AG04450 (cell line): ENCODE measurements at places on chromosomes 1 and 21.
A peak's percentile ranks its signal among the peaks of the same experiment; 100 is the strongest.

DNA sequence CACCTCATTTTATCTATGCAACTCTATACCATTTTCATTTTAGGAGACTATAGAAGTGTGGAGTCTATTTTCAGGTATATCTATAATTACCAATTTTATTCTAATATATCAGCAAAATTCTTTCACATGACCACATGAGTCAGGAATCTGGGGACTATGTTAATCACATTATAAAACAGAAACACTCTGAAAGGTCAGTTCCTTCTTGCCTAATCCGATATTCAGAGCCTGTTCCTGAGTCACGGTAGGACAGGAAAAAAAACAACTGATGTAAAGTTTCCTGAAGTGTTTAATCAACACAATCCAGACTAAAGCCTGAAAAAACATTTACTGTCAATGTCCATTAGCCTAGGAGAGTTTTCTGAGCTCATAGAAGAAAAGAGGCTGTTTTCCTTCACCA lies 1902.3 kb downstream of the NCAM2 start:
- no peak for DNase-seq

DNA sequence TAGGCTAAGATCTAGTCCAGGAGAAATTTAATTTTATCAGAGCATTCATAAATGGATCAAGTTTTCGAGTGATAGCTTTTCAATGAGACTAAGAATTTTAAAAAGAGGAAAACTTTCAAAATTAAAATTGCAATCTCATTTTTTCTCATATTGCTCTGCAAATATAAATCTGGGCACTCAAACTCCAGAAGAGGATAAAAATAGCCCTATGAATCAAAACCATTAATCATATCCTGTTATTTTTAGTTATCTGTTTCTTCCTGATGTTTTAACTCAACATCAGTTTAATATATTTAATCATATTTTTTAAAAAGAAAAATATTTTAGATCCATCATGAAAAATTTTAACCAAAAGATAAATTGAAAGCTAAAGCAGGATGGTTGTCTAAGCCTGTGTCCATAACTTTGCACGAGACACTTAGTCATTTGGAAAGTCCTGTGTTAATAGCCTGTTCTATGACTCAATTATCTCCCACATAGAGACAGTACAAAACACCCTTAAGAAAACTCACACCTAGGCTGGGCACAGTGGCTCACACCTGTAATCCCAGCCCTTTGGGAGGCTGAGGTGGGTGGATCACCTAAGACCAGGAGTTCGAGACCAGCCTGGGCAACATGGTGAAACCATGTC lies 17.1 kb upstream of the PRRC2C start:
- no peak for DNase-seq

GRCh38 chr1:226457307-226457712 lies 49.4 kb upstream of the PARP1 start:
- DNase-seq = no peak

- DNase-seq = no peak
Measured at GRCh38 chr21:44709426-44710293, 1.7 kb downstream of the TSPEAR start.

- no peak for DNase-seq
Measured at GRCh38 chr1:61081686-61082310, 563 bp upstream of the NFIA start.

DNA sequence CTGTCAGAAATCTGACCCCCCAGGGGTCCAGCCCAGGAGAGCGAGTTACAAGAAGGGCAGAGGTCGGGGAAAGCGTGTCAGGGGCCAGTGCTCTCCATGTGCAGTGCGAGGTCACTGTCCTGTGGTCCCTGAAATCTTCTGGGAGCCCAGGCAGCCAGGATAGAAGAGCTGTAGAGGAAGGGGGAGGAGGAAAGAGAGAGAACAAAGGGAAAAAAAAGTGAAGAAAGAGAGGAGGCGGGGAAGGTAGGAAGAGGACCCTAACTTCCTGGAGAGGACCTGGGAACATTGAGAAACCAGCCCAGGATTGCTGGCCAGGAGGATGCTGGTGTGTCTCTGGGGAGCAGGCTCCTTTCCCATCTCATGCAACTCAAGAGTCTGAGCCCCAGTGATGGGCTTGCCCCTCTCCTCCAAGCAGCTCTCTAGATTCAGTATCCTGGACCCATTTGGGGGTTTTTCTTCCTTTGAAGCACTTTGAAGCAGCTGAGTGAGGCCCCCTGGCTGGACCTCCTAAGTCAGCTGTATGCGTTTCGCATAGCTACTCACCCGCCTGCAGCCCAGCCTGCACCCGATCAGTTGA lies 6.8 kb upstream of the INAVA start:
- DNase-seq = no peak

- no peak for DNase-seq
Measured at GRCh38 chr1:204641455-204641854, 44.1 kb downstream of the LRRN2 start.

DNA sequence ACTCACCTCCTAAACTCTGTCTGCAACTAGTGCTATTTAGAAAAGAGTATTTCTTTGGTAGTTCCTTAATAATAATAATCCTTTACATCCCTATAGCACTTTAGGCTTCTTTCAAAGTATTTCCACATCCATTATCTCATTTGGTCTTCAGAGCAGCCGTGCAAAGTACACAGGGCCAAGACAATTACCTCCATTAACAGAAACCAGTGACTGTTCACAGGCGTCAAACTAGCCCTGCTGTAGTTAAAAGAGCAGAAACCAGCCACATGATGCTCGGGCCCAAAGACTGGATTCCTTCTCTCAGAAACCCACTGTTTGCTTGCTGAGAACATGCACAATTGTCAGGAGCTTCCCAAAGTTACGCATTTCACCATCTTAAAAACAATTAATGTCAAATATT lies 396.0 kb upstream of the DAB1 start:
- no peak for DNase-seq

DNA sequence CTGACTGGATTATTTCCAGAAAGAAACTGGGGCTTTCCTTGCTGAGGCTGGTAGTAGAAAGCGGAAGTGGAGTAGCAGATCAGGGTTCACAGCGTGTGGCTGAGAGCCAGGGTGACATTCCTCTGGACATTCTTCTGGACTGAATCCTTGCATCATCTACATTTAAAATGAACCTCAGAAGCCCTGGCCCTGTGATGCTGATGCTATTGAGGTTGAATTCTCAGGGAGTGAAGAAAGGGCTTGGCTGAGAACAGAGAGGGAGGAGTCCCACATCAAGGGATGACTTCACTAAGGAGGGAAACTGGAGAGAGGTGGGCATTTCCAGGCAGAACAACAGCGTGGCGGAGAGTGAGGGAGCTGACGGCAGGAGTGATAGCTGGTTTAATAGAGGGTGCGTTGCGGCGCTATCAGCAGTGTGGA lies 102.3 kb upstream of the LMO4 start:
- peak; percentile 96 for DNase-seq

DNA sequence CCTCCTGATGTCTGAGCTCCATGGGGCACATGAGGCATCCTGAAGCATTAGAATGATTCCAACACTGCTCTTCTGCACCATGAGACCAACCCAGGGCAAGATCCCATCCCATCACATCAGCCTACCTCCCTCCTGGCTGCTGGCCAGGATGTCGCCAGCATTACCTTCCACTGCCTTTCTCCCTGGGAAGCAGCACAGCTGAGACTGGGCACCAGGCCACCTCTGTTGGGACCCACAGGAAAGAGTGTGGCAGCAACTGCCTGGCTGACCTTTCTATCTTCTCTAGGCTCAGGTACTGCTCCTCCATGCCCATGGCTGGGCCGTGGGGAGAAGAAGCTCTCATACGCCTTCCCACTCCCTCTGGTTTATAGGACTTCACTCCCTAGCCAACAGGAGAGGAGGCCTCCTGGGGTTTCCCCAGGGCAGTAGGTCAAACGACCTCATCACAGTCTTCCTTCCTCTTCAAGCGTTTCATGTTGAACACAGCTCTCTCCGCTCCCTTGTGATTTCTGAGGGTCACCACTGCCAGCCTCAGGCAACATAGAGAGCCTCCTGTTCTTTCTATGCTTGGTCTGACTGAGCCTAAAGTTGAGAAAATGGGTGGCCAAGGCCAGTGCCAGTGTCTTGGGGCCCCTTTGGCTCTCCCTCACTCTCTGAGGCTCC lies 11.1 kb upstream of the RASSF5 start:
- DNase-seq = no peak

- DNase-seq = no peak
Measured at GRCh38 chr1:240706150-240706935, 94.4 kb upstream of the GREM2 start.

DNA sequence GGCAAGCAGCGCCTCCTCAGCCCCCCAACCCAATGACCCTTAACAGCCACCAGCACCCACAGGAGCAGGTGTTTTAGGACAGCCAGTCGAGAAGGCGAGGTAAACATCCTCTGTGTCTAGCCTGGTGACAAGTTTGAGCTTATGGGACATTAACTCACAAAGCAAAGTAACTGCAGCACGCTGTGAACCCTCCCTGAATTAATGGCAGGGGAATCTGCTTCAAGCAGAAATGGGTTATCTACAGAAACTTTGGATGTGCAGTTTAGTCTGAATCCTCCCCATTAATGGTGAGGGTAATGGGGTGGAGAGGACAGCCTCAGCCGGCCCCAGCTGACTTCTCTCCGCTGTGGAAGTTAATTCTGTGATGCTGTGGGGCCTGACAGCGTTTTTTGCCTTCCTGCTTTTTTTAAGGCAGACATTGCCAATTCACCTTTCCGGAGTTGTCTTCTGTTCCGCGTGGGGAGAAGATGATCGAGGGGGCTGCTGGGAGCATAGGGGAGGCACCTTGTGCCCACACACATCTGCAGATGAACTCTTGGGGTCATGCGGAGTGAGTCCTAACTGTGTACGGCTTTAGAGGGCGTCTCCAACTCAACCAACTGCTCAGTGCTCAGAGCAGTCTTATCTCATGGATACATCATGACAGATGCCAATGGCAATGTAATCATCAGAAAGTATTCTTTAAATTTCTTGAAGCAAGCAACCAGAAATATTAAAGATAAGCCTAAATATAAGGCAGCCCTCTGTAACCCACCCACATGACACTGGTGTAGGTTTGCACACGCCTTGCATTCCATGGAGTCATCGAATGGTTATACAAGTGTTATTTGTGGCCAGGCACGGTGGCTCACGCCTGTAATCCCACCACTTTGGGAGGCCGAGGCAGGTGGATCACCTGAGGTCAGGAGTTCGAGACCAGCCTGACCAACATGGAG lies 41.0 kb downstream of the POFUT2 start:
- no peak for DNase-seq

DNA sequence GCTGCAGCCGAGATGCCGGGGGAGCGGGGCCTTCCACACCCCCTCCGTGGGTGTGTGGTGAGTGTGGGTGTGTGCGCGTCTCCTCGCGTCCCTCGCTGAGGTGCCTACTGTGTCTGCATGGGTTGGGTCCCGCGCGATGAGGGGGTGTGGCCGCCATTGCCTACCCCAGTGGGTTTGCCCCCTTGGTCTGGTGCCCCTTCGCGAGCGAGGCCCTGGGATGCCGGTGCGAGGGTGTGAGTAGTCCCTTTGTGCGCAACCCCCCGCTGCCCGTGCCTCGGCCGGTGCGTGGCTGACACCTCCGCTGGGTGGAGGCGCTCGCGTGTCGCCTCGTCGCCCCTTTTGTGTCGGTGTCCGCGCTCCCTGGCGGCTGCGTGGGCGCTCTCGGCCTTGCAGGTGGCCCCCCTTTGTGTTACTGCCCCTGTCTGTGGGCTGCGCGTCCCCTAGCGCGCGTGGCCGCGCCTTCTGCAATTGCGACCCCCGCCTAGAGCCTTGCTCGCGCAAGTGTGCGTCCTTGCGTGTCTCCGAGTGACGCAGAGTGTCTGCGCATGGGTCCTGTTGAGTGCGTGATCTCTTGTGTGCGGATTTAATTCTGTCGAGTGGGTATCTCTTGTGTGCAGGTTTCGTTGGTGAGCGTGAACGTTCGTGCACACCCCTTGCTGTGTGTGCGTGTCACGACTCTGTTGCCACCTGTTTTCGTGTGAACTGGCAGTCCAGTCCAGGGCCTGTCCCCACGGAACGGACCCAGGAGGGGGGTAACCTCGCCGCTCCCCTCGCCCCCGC lies 553 bp downstream of the TTC3 start:
- DNase-seq = no peak

DNA sequence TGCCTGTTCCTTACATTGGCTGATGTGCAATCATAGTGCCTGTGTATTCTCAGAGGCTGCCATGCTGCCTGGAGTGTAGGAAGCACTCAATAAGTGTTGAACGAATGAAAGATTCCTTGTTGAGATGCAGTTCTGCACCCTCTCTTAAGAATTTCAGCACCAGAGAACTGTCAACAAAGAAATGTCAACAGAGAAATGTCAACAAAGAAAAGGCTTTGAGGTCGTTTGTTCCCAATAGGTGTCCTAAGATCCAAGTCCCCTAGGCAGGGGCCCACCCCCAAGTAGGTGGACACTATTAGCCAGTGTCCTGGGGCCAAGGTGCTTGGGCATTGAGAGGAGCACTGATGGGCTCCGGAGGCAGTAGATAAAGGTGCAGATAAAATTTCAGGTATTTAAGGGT lies 12.6 kb downstream of the KCND3 start:
- no peak for DNase-seq

GRCh38 chr1:159248311-159248710 lies 43.6 kb downstream of the ACKR1 start:
- DNase-seq = no peak

DNA sequence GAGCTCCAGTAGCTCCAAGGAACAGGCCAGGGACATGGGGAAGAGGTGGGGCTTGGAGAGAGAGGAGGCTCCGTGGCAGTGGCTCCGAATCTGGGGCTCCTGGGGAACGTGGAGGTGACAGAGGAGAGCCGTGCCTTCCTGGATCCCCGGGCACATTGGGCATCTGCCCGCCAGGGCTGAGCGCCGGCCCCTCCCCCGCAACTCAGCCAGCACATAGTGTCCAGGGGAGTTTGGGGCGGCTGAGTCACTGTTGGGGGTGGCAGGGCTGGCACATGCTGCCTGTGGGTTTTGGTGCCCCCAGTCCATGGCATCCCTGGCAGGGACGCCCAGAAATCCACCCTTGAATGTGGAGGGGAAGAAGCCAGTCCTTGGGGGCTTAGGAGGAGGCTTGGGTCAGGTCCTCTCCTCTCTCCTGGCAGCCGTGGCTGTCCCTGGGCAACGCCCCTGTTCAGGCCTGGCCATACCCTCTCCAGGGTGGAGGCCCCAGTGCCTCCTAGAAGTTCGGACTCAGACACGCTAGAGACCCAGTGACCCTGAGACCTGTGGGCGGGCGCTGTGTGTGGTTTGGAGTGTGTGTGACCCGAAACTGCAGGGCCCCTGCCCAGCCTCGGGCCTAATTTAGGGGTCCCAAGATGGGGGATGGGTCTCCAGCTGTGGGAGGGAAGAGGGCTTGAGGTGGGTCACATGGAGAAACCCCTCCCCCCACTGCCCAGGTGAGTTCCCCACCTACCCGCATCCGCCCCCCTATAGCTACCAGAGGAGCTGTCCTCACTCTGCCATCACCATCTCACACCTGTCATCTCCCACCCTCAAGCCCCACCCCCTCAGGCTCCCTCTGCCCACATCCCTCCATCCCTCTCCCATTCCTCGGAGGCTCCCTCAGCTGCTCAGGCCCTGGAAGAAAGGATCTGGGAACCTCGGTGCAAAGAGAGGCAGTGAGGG lies 1.6 kb downstream of the HSPB7 start:
- DNase-seq = no peak

- DNase-seq = no peak
Measured at GRCh38 chr1:81213279-81213678, 587.5 kb upstream of the ADGRL2 start.
